A549 treated with RU486 at 1 μM for 4 hours (cell line): ENCODE measurements at places on chromosomes 1 and 21. TPM values are rescaled to one million over a fixed set of nuclear protein-coding genes. Genes with fewer than 3 reads are reported as not detected.

SERTAD4 gene
- 0.63 to 1.5 TPM (median 0.89 TPM) in 5 replicates for total RNA-seq

SUSD4 gene
- total RNA-seq = 0.34 to 1.00 TPM (median 0.84 TPM) in 5 replicates

SHISA4 gene
- total RNA-seq = 11.4 to 20.1 TPM (median 17.0 TPM) in 5 replicates

NCF2 gene
- 2.3 to 3.4 TPM (median 2.8 TPM) in 5 replicates for total RNA-seq

ABCB10 gene
- total RNA-seq = 13.6 to 19.5 TPM (median 19.3 TPM) in 5 replicates

LRRN2 gene
- total RNA-seq = 13.6 to 21.1 TPM (median 15.6 TPM) in 5 replicates

BTBD19 gene
- total RNA-seq = 2.2 to 3.3 TPM (median 2.7 TPM) in 5 replicates

RIMKLA gene
- total RNA-seq = 0.64 to 1.4 TPM (median 1.2 TPM) in 5 replicates

TRIM63 gene
- 0.07 to 0.08 TPM in 2 of 5 replicates, not detected in the others for total RNA-seq

KCNK2 gene
- total RNA-seq = 0.05 to 0.33 TPM (median 0.09 TPM) in 4 of 5 replicates, not detected in the other

DCST1 gene
- total RNA-seq = not detected in 5 replicates

ZYG11A gene
- 1.5 to 2.6 TPM (median 2.5 TPM) in 5 replicates for total RNA-seq

ALG14 gene
- 4.9 to 14.3 TPM (median 5.7 TPM) in 5 replicates for total RNA-seq

SELE gene
- not detected in 5 replicates for total RNA-seq

POU3F1 gene
- 0.11 TPM in 1 of 5 replicates, not detected in the others for total RNA-seq

SLC44A3 gene
- 1.4 to 1.9 TPM (median 1.8 TPM) in 5 replicates for total RNA-seq

SYT14 gene
- 0.03 to 0.10 TPM (median 0.10 TPM) in 3 of 5 replicates, not detected in the others for total RNA-seq

CDK18 gene
- total RNA-seq = 0.70 to 1.3 TPM (median 0.90 TPM) in 5 replicates

ANXA9 gene
- 0.54 to 1.3 TPM (median 0.70 TPM) in 5 replicates for total RNA-seq

PBX1 gene
- 19.3 to 24.7 TPM (median 23.8 TPM) in 5 replicates for total RNA-seq

TACSTD2 gene
- total RNA-seq = 0.14 TPM in 1 of 5 replicates, not detected in the others

SPTA1 gene
- total RNA-seq = not detected in 5 replicates

APH1A gene
- total RNA-seq = 119 to 140 TPM (median 134 TPM) in 5 replicates

SDHC gene
- 233 to 270 TPM (median 243 TPM) in 5 replicates for total RNA-seq

RHD gene
- not detected in 5 replicates for total RNA-seq

FAM167B gene
- 0.29 to 0.57 TPM (median 0.48 TPM) in 4 of 5 replicates, not detected in the other for total RNA-seq

GUCA2B gene
- total RNA-seq = 0.28 to 0.38 TPM in 2 of 5 replicates, not detected in the others

PTAFR gene
- total RNA-seq = 0.23 to 0.26 TPM (median 0.23 TPM) in 5 replicates

TSPAN1 gene
- total RNA-seq = 1.7 to 4.6 TPM (median 2.3 TPM) in 5 replicates

CFAP107 gene
- total RNA-seq = not detected in 5 replicates

RGS4 gene
- 0.08 to 0.23 TPM in 2 of 5 replicates, not detected in the others for total RNA-seq

MR1 gene
- total RNA-seq = 6.4 to 8.4 TPM (median 6.7 TPM) in 5 replicates

GBP6 gene
- total RNA-seq = not detected in 5 replicates

RGS8 gene
- total RNA-seq = not detected in 5 replicates

MCOLN3 gene
- 1.7 to 3.8 TPM (median 3.6 TPM) in 5 replicates for total RNA-seq

LMX1A gene
- not detected in 5 replicates for total RNA-seq

FCGR3A gene
- not detected in 5 replicates for total RNA-seq

SAMD11 gene
- 19.4 to 36.1 TPM (median 30.2 TPM) in 5 replicates for total RNA-seq

MROH9 gene
- not detected in 5 replicates for total RNA-seq

IGSF5 gene
- total RNA-seq = not detected in 5 replicates

LYPLA2 gene
- 53.7 to 62.8 TPM (median 57.9 TPM) in 5 replicates for total RNA-seq

FABP3 gene
- total RNA-seq = not detected in 5 replicates

TRABD2B gene
- 0.34 to 0.94 TPM (median 0.54 TPM) in 5 replicates for total RNA-seq

RAP1GAP gene
- 8.6 to 13.1 TPM (median 12.0 TPM) in 5 replicates for total RNA-seq

PPM1J gene
- total RNA-seq = 0.78 to 1.7 TPM (median 1.3 TPM) in 5 replicates
